ENCODE measurements at places on chromosomes 6 and 20.

- DNase-seq = no peak
Observed at GRCh38 chr6:36777801-36778200, 61.4 kb downstream of the CPNE5 start.

GRCh38 chr6:85412911-85413430, 36.9 kb upstream of the NT5E start:
- no peak for DNase-seq

DNA sequence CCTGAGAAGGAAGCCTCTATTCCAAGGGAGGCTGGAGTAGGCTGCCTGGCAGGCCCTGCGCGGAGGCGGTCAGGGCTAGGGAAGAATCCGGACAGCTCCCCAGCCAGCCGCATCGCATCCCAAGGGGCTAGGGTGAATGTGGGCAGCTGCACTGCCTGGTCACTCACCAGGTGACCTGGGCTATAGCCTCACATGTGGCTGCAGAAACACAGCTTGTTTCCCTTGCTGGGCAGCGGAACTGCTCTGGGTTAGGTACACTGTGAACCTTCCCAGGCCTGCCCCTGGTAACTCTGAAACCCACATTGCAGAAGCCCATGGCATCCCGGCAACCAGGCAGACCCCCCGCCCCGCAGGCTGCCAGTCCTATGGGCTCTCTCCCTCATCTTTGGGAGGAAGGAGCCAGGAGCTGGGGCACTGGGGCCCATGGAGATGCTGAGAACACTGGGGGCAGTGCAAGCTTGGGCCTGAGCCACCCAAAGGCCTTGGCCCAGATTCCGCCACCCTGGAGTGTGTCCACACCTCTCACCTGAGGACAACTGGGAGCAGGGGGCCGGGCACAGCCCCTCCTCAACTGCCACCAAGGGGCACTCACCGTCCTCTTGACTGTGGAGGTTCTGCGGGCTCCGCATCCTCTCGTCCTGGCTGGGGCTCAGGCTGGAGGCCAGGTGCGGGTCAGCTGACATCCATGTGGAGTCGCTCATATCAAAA, 111.0 kb downstream of the NOL4L start:
- no peak for DNase-seq

DNA sequence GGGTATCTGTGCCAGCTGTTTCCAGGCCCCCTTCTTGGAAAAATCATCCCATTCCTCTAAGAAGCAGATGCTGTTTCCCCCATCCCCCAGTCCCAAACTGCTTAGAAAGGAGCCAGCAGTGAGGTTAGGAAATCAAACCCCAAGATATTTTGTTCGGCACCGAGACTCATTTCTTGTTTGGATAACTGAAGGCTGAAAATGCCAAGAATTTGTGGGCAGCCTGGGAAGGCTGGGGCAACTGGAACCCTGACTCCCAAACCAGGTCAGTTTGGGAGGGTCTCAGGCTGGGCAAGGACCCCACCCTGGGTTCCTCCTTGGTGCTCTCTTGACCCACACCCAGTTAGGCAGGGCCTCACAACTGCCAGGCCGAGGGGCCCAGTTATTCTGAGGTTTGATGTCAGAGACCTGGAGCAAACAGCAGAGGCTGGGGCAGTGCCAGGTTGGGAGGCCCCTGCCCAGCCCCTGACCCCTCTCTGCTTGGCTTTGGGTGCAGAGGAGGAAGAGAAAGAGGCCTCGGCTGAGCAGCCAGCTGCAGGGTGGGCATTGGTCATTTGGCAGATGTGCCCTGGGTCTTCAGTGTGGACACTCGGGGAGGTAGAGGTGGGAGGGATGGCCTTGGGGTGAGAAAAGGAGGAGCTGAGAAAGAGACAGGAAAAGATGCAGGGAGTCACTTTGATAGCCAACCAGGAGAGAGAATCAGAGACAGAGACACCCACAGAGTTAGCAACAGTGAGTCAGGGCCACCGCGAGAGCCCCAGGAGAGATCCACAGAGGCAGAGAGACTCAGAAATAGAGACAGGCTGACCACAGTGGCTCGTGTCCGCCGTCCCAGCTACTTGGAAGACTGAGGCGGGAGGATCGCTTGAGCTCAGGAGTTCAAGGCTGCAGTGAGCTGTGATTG, 5.0 kb downstream of the ANGPT4 start:
- no peak for DNase-seq

DNA sequence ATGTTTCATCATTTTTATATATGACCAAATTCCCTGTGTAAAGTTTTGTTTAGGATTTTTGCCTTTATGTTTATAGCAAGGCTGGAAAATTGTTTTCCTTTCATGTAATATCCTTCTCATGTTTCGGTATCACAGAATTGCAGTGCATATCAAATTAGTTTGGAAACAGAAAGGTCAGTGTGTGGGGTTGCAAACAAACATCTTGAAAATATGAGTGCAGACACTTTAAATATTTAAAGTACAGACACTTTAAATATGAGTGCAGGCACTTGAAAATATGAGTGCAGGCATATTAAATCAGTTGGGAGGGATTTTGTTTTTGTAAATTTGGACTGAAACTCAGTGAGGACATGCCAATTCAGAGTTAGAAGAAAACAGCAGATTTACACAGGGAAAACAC, 6.5 kb downstream of the SLPI start:
- DNase-seq = no peak

GRCh38 chr20:46999801-47000465, 105.3 kb downstream of the EYA2 start:
- no peak for DNase-seq

GRCh38 chr20:61631751-61632150, 379.7 kb downstream of the CDH4 start:
- no peak for DNase-seq

DNA sequence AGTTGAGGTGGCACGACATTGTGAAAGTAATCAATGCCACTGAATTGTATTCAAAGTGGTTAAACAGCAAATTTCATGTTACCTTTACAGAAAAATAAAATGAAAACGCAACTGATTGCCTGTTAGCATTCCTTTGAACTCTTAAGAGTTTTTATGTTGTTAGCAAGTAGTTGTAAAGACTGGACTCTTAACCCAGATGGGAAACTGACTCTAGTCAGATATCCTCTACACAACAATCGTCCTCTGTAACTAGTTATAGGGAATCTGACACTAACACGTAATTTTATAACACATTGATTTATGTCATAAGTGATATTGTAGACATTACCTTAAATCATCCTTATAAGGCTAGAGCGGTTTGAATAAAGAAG, 3.0 kb upstream of the FBXO9 start:
- DNase-seq = no peak

DNA sequence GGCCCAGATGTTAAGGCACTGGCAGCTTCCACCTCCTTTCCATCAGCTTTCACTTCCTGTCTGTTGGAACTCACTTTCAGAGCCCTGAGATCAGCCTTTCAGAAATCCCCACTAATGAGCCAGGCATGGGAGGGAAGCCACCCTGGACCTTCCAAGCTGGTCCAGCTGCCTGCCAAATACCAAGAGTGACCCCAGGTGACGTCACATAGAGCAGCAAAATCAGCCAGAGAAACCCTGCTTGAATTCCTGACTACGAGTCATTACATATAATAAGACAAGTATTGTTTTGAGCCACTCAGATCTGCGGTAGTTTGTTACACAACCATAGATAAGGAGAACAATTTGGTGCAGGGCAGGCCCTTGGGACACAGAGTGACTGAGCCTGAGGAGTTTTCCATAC, 556.0 kb upstream of the JAG1 start:
- no peak for DNase-seq

- DNase-seq = no peak
Observed at GRCh38 chr20:46618316-46619100, 32.8 kb downstream of the SLC13A3 start.

Data from CD4-positive, alpha-beta T cell (primary cell).